ENCODE measurements at places on chromosomes 16 and 17.

- no peak for DNase-seq
Measured at GRCh38 chr17:5942687-5943086, 127.5 kb upstream of the WSCD1 start.

GRCh38 chr17:2700491-2701141 lies 10.9 kb downstream of the CLUH start:
- no peak for DNase-seq

DNA sequence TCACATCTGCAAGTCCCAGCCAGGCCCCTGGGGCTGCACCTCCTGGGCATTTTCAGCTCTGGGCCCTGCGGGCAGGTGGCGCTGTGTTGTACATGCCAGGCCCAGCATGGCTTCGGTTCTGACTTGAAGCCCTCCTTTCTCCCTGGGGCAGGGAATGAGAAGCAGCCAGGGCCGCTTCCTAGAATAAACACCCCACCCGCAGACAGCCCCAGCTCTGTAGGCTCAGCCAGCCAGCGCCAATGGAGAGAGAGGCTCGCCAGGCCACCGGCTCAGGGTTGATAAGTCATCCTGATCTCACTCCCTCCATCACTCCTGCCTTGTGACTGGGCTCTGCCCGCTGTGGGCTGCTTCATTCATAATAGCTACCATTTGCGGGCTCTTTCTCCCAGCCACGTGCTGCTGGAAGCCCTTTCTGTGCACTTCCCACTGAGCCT lies 6.0 kb upstream of the GLIS2 start:
- DNase-seq: peak; percentile 42

DNA sequence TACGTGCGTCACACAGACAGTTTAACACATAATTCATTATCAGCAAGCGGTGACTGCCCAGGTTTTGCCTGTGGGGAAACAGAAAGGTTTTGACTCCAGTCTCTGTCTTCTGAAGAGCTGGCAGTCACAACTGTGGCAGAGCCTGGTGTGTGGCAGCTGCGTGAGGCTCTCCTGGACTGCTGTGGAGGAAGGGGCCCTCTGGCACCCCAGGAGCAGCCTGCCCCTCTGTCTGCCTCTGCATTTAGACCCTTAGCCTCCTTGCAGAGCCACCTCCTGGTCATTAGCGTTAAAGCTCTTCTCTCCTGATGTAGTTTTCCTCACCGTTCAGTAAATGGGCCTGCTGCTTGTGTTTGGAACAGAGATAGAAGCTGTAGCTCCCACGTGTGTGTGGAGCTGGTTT lies 10.9 kb downstream of the RAB40C start:
- no peak for DNase-seq

DNA sequence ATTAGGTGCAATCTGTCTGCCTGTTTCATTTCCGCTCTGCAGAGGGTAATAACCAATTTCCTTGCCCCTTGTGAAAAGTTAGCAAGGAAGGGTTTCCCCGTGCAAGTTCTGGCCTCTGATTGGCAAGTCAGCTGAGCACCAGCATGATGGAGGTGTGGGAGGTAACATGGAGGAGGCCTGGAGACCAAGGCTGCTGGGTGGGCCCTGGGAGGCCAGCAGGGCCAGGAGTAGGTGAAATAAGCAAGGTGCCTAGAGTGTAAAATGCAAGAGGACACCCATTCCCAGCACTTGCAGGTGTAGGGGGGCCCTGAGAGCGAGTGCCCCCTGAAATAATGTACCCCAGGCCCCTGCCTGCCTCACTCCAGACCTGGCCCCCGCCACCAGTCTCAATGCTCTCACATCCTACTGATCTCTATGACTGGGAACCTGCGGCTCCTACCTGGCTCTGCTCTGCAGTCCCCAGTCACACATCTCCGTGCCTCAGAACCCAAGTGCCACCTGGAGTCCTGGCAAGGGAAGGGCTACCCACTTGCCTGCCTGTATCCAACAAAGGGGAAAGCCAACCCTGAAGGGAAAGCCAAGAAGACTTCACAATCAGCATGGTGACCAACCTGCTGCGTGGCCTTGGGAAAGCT lies 116.2 kb downstream of the C16orf78 start:
- DNase-seq: no peak

DNA sequence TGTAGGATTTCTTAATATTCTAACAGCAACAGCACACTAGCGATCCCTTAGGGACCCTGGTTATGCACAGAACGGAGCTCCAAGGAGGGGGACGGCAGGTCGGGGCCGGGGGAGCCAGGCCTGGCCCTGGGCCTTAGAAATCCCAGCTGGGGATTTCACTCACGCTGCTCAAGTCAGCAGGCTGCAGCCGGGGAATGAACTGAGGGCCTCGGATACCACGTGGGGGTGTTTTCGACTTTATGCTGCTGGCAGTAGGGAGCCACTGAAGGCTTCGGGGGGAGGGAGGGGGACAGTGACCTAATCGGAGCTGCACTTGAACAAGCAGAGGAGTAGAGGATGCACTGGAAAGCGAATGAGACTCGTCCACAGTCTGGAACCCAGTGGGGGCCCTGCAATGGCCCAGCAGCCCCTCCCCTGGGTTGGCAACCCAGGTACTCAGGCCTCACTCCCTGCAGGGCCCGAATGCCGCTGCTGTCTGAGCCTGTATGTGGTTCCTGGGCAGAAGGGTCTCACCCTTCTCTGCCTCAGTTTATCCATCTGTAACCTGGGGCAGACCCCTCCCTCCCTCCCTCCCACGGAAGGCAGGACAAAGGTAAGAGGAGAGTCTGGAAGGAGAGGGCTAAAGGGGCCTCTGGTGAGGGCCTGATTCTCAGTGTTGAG lies 53.7 kb downstream of the RPH3AL start:
- no peak for DNase-seq

- no peak for DNase-seq
Measured at GRCh38 chr16:62194828-62195227, 158.6 kb upstream of the CDH8 start.

GRCh38 chr17:73997059-73997458 lies 206.4 kb upstream of the RPL38 start:
- no peak for DNase-seq

DNA sequence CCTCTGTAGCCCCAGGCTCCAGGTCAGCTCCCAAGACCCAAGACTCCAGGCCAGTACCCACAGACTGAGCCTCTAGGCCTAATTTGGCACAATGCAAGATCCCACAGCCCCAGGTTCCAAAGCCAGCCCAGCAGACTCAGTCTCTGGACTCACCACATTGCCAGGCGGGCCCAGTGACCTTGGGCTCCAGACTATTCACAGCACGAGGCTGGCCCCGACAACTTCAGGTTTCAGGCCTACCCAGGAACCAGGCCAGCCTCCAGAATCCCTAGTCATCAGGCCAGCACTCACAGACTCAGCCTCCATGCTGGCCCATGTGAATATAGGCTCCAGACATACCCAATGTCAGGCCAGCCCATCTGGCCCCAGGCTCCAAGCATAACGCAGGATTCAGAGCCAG lies 103.8 kb downstream of the CEP112 start:
- no peak for DNase-seq

- DNase-seq: no peak
Measured at GRCh38 chr17:28333083-28333746, 2.1 kb downstream of the IFT20 start.

GRCh38 chr17:7732981-7733539 lies 15.5 kb downstream of the DNAH2 start:
- no peak for DNase-seq

DNA sequence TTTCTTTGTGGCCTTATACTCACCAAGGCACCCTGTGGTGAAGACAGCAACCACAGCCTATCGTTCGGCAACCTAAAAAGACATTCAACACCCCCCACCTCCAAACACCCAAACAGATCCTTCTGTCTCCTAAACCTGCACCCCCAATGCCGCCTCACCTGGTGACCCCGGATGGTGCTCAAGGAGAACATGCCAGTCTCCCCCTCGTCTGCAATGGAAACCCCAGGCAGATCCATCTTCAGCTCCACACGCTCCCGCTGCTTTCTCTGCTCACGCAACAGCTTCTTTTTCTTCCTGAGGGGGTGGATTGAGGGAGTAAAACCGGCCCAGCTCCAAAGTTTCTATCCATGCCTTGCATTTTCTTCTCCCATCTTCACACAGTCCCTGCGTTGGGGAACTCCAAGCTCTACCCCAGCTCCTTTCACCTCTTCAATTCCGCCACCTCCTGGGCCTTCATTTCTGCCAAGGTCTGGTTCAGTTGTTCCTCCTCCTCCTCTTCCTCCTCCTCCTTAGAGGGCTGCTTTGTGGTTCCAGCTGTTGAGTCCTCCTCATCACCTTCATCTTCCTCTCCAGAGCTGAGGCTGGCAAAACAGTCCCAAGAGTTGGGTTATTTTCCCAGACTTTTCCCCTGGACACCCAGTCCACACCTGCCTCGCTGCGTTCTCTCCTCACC lies 3.4 kb upstream of the PSMC5 start:
- DNase-seq: no peak

- no peak for DNase-seq
Measured at GRCh38 chr17:65886315-65887245, 305.4 kb downstream of the CEP112 start.

DNA sequence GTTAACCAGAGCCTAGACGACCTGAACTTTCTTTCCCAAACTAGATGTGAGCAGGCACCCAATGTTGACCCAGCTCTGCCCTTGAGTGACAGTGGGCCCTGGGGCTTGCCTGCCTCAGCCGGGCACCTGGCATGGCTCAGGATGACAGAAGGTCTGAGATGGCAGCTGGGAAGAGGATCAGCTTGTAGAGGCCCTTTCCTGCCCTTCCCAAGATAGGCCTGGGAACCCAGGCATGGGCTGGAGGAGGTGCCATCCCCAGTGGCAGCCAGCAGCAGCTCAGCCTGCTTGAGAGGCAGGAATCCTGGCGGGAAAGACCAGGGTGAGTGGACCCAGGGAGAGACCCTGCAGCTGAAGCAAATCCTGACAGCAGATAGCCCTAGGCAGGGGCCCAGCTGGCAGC lies 59.1 kb downstream of the PIPOX start:
- DNase-seq: no peak

GRCh38 chr17:63142836-63143235 lies 176.8 kb downstream of the TANC2 start:
- DNase-seq: no peak
